ENCODE measurements at places on chromosomes 4 and X.

- DNase-seq, result no peak
Observed at GRCh38 chr4:148962539-148963290, 520.5 kb upstream of the NR3C2 start.

GRCh38 chrX:37995428-37995827, 10.9 kb upstream of the SYTL5 start:
- DNase-seq, result no peak

GRCh38 chr4:144754562-144755410, 108.8 kb downstream of the HHIP start:
- DNase-seq, result no peak

GRCh38 chrX:29561417-29561816, 653.9 kb upstream of the MAGEB2 start:
- DNase-seq, result no peak

- no peak for DNase-seq
Observed at GRCh38 chr4:111066001-111066400, 443.1 kb upstream of the PITX2 start.

DNA sequence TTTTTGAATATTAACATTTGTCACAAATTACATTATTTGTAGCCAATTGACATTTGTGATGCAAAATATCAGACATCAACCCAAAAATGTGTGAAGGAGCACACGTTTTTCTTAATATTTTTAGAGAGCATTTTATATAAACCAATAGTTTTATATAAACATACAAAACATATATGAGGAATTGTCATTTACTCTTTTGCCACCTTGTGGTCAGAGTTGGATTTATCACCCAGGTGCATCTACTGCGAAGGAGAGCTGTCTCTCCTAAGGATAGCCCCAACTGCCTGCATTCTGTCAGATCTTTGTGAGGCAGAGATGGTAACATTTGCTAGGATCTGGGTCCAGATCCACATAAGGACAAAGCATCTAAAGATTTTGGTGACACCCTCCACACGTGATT, 2.5 kb upstream of the USP27X start:
- no peak for DNase-seq

- DNase-seq, result no peak
Observed at GRCh38 chr4:47349326-47349725, 114.2 kb downstream of the COMMD8 start.

DNA sequence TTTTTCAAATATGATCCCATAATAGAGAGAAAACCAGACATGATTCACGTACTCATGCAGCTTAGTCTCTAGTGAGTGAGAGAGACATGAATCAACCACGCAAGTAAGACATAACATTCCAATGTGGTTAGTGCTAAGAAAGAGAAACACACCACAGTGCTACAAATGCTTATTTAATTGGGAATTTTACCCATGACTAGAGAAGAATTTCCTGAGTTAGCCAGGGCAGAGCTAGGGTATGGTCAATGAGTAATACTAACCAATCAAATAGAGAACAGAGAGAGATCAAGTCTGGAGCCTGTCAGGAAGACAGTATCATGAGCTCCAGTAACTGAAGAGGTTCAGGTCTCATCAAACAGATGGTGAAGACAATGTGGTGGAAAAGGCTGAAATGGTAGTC, 495.2 kb downstream of the PDGFC start:
- no peak for DNase-seq

DNA sequence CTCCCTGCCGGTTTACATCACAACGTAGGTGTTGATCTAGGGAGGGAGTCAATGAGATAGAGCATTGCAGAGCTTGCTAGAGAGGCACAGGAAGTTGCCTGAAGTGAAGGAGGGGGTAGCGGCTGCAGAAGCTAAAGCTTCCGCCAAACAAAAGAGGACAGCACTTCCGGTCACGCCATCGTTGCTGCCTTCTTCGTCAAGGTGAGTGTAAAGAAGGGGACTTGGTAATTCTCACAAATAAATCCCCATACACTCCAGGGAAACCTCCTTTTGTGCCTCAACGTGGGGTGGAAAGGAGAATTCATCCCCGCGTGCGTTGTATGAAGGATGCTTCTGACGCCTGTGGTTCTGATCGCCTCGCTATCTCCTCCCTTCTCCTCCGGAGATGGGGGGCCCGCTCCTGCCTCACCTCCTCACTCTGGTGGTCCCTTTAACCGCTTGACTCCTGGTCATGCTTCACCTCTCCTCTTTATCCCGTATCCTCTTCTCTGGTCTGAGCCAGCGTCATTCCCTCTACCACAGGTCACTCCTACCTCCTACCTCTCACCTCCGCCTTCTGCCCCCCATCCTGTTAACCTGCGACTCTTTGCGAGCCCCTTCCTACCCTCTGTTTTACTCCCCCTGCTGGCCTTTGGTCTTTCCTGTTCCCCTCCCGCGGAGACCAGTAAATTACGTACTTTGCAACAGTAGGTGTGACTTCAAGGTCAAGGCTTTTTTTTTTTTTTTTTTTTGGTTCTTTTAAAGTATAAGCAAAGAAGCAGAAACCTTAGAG, 59.9 kb downstream of the GSPT2 start:
- peak; percentile 19 for DNase-seq

GRCh38 chr4:110104661-110105060, 93.8 kb downstream of the ELOVL6 start:
- no peak for DNase-seq

- no peak for DNase-seq
Observed at GRCh38 chr4:45094684-45095083, 368.3 kb upstream of the GNPDA2 start.

GRCh38 chr4:141118381-141118780, 14.9 kb downstream of the RNF150 start:
- no peak for DNase-seq

- DNase-seq, result no peak
Observed at GRCh38 chr4:24928708-24929107, 15.9 kb upstream of the CCDC149 start.

GRCh38 chrX:21509912-21510311, 135.7 kb downstream of the CNKSR2 start:
- no peak for DNase-seq

DNA sequence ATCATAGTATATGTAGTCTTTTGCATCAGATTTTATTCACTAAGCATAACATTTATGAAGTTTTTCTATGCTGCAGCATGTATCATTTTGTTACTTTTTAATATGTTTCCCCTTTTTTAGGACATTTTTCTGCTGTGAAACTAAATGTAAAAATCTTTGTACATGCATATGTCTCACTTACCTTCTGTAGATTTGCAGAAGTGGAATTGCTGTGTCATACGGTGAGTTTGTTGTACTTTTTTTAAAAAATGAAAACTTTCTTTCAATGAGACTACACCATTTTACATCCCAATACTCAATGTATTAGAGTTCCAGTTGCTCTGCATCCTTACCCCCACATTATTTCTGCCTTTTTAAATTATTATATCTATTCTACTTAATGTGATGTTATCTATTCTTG, 868.9 kb downstream of the PDHA2 start:
- DNase-seq, result no peak

DNA sequence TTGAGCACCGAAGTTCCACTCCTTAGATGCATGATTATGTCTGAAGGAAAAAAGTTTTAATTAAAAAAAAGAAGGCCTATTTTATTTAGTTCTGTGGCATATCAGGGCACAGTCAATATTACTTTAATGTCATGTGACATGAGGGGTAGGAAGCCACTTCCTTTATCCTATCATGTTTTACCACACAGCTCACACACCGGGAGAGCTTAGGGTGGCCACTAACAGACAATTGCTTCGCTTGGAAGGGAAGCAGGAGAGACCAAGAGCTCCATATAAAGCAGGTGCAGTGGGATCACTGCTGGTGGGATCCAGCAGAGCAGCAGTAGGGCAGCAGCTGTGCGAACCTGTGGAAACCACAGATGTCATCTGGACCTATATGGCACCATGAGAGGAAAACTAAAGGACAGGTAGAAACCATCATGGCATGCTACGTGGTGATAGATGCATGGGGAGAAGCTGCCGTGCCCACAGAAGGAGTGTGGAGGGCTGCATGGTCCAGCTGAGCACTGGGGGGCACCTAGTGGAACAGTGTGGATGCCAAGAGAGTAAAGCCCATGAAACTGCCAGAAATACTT, 52.0 kb downstream of the DTHD1 start:
- DNase-seq, result no peak

- DNase-seq, result no peak
Observed at GRCh38 chr4:74237425-74237966, 70.8 kb upstream of the EPGN start.

DNA sequence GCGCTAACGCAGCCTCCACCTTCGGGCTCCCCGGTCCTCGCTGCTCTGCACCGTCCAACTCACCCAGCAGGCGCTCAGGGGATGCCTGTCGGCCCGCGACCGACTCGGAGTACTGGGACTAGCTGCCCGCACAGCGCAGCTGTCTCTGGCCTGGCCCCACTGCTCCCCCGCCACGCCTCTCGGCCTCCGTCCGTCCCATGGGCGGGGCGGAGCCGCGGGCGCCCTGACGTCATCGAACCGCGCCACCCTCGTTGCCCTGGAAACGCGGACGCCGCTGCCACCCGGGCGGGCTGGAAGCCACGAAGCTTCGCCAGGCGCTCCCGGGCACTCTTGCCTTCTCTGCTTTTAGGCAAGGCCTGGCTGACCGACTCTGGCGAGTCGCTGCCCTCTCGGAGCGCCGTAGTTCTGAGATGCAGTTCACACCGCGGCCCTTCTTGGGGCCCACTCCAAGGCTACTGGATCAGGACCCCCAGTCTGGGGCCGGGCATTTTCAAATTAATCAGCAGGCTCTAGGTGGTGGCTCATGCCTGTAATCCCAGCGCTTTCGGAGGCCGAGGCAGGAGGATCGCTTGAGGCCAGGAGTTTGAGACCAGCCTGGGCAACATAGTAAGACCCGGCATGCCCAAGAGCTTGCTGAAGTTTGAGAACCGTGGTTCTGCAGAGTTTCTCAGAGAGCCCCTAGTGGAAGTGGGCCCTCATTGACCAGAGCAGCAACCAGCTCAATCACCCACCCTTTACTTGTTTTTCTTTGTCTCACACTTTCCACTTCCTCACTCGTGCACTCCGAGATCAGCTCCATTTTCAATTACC, 12.0 kb downstream of the ACOX3 start:
- peak; percentile 73 for DNase-seq

GRCh38 chrX:155888139-155888538, 7.0 kb downstream of the VAMP7 start:
- DNase-seq, result no peak

GRCh38 chrX:153853180-153853901, 23.0 kb upstream of the PDZD4 start:
- no peak for DNase-seq

GRCh38 chr4:172794307-172794703, 374.3 kb upstream of the GALNT7 start:
- DNase-seq, result no peak

- no peak for DNase-seq
Observed at GRCh38 chr4:68463796-68464195, 16.5 kb downstream of the TMPRSS11E start.

DNA sequence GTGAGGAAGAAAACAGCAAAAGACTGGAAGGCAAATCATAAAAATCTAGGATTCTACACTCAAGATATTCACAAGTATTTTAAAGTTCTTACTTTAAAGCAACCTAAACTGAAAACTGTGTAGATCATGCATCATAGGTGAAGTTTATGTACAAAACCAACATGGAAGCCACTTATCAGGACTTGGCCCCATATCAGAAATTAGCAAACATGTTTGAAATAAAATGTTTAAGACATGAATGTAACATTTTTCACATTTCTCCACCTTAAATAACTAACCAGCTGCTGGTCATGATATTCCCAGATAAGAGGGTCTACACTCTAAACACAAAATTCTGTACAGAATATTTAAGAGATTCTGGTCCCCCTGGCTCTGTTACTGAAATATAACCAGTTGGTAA, 38.5 kb downstream of the APBB2 start:
- DNase-seq, result no peak

DNA sequence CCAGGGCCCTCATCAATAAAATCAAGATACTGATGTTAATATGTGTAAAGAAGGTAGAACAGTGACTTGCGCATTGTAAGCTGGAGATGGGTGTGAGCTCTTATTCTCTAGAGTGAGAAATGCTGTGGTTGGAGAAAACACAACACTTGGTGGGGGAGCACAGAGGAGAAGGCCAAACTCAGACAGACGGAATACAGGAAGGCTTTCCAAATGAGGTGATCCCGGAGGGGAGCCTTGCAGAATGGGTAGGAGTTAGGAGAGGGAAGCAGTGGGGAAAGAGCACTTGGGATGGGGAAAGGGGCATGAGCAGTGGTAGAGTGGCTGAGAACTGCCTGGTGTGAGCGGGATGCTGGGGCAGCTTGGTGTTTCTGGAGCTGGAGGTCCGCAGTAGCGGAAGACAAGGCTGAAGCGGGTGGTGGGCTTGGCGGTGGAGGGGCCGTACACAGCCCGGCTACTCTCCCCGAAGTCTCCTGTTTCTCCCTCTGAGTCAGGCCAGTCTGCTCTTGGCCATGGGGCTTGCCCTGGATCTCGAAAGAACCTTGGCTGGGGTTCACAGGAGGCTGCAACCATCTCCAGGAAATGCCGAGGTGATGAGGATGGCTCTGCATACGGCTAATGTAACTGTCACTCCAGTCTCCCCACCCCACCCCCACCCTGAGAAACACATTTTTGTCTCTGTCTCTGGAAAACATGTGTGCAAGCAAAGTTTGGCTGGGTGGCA, 11.3 kb upstream of the PLAC1 start:
- no peak for DNase-seq

GRCh38 chr4:77418333-77418732, 187.3 kb upstream of the CXCL13 start:
- DNase-seq, result no peak

Measured in activated naive CD8-positive, alpha-beta T cell treated with anti-CD3 and anti-CD28 coated beads, Interleukin-2, amount 50 U/mL, for 16 hours (primary cell).